Chondrocyte (in vitro differentiated cells): ENCODE measurements at places on chromosomes 4 and X. TPM values are rescaled to one million over a fixed set of nuclear protein-coding genes. Genes with fewer than 3 reads are reported as not detected.

DNA sequence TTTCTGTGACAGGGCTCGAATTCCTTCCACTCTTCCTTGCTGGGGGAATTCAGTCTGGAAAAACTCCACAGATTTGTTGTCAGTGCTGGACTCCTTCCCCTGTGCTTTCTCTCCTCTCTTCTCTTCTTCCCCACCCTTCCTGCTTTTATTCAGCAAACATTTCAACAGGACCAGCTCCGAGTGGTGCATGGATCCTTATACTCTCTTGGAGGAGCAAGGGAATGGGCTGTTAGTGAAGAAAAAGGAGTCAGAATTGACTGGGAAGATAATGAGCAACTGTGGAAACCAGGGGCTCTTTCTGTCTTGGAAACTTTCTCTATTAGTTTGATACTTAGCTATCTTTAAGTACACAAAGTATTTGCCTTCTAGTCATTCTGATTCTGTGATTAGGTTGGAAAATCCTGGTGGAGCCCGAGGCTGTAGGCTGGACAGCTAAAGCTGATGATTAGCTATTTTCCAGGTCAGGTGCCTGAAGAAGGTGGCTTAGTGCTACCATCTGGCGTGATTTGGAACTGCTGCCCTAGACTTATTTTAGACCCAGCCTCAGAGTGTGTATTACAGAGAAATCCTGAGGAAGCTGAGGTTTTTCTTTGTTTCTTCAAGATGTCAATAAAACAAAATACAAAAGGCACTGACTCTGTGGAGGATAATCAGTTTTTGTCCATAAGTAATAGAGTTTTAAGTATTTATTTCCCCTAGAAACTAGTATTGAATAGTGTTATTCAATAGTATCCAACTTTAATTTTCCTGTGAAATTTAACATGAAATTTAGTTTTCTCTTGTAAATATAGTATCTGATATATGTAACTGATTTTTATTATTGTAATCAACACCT is 38.4 kb downstream of the NAP1L5 start:
- peak overlapping the region; percentile 37 for H3K27ac ChIP-seq
- peak overlapping the region; percentile 15 for H3K4me3 ChIP-seq
- peaks cover 6% of the 10 kb centered on the region for H3K36me3 ChIP-seq
- no peak for DNase-seq
- H3K27me3 ChIP-seq, result no peaks in the 10 kb centered on the region
- H3K4me1 ChIP-seq, result peaks cover 38% of the 10 kb centered on the region

DNA sequence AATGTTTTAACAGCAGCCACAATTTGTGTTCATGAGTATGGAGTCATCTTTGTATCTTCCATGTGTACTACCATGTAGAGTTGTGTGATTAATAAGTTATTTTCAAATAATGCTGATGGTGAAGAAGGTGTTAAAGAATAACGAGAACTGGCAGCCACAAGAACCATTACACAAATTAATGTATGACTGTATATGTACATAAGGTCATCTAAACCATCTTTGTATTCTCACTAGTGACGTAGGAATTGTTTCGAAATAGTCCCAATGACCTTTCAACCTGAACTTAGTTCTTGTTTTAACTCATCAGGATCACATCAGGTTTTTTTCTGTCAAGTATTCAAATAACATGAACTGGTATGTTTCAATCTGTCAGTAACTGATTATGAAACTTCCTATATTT is 48.3 kb upstream of the NOCT start:
- no peak overlapping the region for H3K27ac ChIP-seq
- H3K36me3 ChIP-seq, result no peaks in the 10 kb centered on the region
- DNase-seq, result no peak

- no peak overlapping the region for H3K4me3 ChIP-seq
- peaks cover 18% of the 10 kb centered on the region for H3K4me1 ChIP-seq
- H3K27ac ChIP-seq, result peak overlapping the region; percentile 89
- no peaks in the 10 kb centered on the region for H3K27me3 ChIP-seq
Measured at GRCh38 chr4:121255986-121256750, 92.0 kb upstream of the TNIP3 start.

DNA sequence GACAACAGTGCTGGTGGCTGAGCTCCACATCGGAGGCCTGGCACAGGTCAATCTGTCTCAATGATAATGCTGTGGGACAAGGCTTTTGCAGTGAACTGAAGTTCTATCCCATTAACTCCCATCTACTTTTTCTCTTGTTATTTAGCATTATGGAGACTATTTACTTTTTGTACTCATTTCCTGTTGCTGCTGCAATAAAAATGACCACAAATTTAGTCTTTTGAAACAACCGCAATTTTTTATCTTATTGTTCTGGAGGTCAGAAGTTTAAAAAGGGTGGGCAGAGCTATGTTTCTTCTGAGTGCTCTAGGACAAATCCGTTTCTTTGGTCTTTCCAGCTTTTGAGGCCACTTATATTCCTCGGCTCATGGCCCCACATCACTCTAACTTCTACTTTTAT is 111.0 kb upstream of the PITX2 start:
- peaks cover 17% of the 10 kb centered on the region for H3K27me3 ChIP-seq
- no peak for DNase-seq
- no peaks in the 10 kb centered on the region for H3K36me3 ChIP-seq
- no peak overlapping the region for H3K27ac ChIP-seq
- H3K4me1 ChIP-seq, result no peaks in the 10 kb centered on the region

DNA sequence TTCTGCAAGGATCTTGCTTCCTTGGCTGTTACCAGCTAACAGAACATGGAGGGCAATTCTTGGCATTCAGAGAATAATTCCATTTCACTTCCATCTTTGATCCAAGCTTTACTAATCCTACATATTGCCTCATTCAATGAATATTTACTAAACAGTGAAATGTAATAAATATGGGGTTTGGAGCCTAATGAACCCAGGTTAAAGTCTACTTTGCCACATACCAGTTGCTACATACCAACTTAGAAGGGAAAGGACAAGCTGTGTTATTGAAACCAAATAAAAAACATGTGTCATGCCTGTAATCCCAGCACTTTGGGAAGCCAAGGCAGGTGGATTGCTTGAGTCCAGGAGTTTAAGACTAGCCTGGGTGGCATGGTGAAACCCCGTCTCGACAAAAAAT is 265.6 kb downstream of the KLHL13 start:
- no peaks in the 10 kb centered on the region for H3K36me3 ChIP-seq
- H3K27ac ChIP-seq, result no peak overlapping the region
- DNase-seq, result no peak

DNA sequence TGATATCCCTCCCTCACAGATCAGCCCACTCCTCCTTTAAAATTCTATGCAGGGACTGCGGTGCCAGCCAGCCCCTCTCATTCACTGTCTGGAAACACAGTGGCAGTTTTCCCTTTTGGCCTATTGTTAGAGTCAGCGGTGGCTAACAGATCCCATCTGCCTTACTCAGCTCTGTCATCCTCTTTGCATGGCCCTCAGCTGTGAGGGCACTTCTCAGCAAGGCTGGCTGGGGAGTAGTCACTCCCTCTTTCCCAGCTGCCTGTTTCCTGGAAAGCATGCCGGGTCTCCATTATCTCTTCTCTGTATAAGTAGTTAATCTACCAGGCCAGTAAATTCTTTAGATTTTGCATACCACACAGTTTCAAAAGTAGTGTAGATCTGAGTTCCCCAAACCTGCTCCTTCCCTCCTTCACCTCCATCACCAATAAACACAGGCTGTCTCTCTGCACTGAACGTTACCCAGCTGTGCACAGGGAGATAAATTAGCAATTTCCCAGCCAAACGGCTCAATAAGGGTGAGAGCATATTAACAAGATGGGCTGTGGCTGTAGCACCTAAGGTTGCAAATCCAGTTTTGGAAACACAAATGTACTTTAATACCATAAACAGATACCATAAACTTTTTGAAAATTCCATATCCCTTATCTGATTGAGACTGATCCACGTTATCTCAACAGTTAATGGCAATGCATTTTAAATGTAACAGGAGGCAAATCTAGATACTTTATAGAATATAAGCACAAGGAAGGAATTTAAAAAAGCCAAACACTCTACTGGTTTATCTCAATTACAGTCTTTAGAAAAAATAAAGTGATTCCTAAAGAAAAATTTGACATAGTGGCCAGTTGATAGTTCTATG is 229.3 kb downstream of the ANKRD50 start:
- no peak for DNase-seq
- no peak overlapping the region for H3K4me3 ChIP-seq
- H3K36me3 ChIP-seq, result no peaks in the 10 kb centered on the region
- no peaks in the 10 kb centered on the region for H3K27me3 ChIP-seq

Gene HSFX4
- total RNA-seq, result not detected in 3 replicates
